ENCODE measurements at places on chromosomes 12 and 14. TPM values are rescaled to one million over a fixed set of nuclear protein-coding genes. Genes with fewer than 3 reads are reported as not detected.

DNA sequence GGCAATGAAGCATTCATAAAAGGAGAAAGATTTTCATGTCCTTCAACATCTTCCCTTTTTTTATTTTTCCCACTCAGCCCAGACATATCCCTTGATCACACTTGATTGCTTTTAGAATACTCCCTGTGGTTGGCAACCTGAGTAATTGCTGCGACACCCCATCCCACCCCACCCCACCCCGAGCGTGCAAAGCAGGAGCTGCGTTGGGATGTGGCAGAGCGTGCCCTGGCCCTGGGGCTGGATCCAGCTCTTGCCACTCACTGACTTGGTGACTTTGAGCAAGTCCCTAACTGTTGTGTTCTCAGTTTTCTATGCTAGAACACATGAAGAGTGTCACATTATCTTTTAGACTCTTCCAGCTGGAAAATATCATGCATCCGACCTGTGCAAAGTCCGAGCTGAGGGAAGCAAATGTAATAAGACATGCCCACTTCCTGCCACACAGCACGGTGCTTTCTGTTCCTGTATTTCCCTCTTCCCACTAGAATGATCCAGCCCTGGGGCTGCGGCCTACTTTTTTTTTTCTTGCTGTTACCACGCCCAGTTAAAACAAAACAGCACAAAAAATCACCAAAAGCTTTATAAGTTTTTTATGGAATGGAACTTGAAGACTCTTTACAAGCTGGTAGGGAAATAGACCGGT lies 4.0 kb downstream of the ASCL4 start:
- no peaks in the 10 kb centered on the region for H3K4me1 ChIP-seq
- no peaks in the 10 kb centered on the region for H3K36me3 ChIP-seq
- DNase-seq: no peak
- H3K4me3 ChIP-seq: no peak overlapping the region
- peaks cover 90% of the 10 kb centered on the region for H3K27me3 ChIP-seq
- no peak overlapping the region for H3K27ac ChIP-seq

DNA sequence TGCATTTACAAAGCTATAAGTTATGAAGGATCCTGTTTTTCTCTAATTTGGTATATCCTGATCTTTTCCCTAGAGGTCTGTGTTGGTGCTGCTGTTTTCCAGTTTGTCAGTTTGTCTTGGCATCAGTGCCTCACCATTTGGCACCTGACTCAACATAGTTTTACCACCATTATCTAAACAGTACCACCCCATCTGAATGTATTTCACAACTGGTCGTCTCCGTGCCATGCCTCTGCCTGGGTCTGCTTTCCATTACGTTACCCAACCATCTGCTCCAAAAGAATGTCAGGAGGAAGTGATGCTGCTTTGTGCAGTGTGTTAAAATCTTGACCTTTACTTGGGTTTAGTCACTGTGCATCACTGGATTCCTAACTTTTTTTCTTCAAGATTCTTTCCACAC lies 129.3 kb upstream of the RASSF8 start:
- H3K27me3 ChIP-seq: no peaks in the 10 kb centered on the region
- H3K27ac ChIP-seq: no peak overlapping the region
- no peaks in the 10 kb centered on the region for H3K36me3 ChIP-seq
- no peak overlapping the region for H3K4me3 ChIP-seq
- DNase-seq: no peak
- peaks cover 4% of the 10 kb centered on the region for H3K4me1 ChIP-seq

The TPPP2 gene
- 0.80 TPM for total RNA-seq

The HEBP1 gene
- 28.7 TPM for total RNA-seq

The POTEG gene
- not detected for total RNA-seq

The CMA1 gene
- not detected for total RNA-seq

Measured in endodermal cell (in vitro differentiated cells).